OCI-LY7 (cell line): ENCODE measurements at places on chromosomes 7 and 10.

GRCh38 chr7:139072796-139073195 is 36.7 kb downstream of the ZC3HAV1 start:
- DNase-seq, result no peak

GRCh38 chr10:964988-965417 is 23.2 kb upstream of the GTPBP4 start:
- DNase-seq, result no peak

DNA sequence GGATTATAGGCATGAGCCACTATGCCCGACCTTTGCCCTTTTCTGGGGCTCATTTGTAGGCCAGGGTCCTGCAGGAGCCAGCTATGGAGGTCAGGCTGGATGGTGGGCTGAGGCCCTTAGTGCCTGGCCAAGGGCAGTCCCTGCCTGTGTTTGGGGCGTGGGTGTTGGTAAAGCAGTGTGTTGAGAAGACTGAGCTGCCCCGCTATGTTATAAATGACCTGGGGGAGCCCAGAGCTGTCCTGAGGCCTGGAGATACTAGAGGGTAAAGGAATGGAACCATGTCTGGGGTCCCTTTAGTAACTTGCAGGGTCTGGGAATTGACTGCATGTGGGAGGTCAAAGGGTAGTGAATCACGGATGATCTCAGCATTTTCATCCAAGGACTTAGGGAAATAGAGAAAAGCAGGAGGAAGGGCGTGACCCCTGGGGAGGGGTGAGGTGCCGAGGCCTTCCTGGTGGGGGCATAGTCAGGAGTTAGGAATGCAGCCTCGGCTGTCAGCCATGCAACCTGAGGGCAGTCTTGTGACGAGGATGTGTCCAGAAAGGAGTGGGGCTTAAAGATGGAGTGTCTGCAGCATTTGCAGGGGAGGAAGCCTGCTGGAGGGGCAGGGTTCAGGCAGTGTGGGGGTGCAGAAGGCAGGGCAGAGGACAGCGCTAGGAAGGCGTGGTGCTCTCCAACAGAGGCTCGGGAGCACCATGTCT is 31.5 kb downstream of the TMEM248 start:
- no peak for DNase-seq

GRCh38 chr7:51160990-51161615 is 155.5 kb downstream of the COBL start:
- peak; percentile 62 for DNase-seq
